Stimulated activated CD4-positive, alpha-beta T cell treated with anti-CD3 and anti-CD28 coated beads, Interleukin-1b, Interleukin-23, amount 100 ng/mL, for 4 hours (primary cell): ENCODE measurements at places on chromosomes 6 and 20.
A peak's percentile ranks its signal among the peaks of the same experiment; 100 is the strongest.

- no peak for DNase-seq
Observed at GRCh38 chr20:11957911-11958310, 40.2 kb downstream of the BTBD3 start.

DNA sequence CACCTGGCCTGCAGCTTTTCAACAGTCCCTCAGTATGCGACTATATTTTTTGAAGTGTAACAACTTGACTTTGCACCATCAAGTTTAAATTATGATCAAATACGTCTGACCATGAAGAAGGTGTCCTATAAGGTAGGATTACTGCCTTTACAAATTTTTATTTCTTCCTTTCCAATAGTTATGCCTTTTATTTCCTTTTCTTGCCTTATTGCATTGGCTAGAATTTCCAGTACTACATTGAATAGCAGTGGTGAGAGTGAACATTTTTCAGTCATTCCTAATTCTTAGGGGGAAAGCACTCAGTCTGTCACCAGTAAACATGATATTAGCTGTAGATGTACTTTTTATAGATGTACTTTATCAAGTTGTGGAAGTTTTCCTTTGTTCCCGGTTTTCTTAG is 81.4 kb downstream of the IRAK1BP1 start:
- DNase-seq: no peak

DNA sequence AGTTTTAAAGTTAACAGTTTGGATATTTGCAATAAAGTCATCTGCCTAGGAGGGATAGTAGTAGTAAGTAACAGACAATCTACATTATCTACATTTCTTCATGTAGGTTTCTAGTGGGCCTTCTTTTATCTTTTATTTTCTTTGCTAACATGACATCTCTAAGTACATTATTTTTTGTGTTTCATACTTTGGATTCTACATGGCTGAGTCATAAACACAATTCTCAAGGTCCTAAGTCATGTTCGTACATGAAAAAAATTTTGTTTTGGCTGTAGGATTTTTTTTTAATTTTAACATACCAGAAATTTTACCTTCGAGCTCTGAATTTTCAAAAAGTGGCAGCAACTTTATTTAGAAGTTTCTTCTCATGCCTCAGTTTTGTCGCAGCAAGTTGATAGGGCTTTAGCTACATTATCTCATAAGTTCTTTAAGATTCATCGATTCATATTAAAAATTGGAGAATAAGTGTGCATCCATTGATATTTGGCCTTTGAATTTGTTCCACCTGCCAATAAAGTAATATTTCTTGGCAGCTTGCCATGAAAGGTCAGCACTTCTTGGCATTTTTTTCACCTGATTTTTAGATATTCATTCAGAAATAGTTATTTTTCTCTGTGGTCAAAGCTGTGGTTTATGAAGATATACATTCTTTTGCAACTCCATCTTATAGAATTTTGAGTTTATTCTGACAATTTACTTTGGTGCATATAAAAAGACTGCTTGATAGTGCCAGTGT is 146.2 kb downstream of the GRIK2 start:
- DNase-seq: no peak

- DNase-seq: no peak
Observed at GRCh38 chr6:11278207-11278559, 45.7 kb upstream of the NEDD9 start.

GRCh38 chr6:134472046-134472445 is 154.1 kb upstream of the SGK1 start:
- no peak for DNase-seq

- DNase-seq: no peak
Observed at GRCh38 chr6:81831274-81831673, 78.8 kb upstream of the TENT5A start.

- no peak for DNase-seq
Observed at GRCh38 chr20:62891111-62891510, 29.5 kb upstream of the TCFL5 start.

DNA sequence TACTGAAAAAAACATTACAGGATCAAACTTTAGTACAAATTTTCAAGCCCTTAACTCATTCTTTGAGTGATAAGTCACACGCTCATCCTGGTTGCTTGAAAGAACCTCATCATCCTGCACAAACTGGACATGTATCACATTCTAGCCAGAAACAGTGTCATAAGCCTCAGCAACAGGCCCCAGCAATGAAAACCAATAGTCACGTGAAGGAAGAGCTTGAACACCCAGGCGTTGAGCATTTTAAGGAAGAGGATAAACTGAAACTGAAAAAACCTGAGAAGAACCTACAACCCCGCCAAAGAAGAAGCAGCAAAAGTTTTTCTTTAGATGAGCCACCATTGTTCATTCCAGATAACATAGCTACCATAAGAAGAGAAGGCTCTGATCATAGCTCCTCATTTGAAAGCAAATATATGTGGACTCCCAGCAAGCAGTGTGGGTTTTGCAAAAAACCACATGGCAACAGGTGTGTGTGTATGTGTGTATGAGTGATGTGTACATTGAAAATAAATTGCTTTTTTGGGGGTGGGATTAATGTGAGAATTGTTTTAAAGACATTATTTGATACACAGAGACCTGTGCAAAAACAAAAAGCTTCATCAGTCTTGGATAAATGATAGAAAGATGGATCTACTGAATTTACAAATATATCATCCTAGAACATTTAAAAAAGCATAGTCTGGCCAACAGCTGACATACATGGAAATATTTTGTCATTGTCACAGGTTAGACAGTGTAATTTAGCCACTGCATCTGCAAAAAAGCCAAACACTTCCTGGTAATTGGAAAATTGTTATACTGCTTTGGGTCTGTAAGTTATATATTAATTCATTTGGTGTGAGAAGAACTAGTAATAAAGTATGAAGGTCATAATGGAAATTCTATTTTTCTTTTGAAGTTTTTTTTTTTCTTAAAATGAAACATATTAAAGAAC is 50.1 kb downstream of the PHF3 start:
- no peak for DNase-seq

- DNase-seq: no peak
Observed at GRCh38 chr6:25670793-25671513, 18.9 kb downstream of the SCGN start.

GRCh38 chr20:20371083-20371482 is 3.2 kb downstream of the INSM1 start:
- no peak for DNase-seq

GRCh38 chr6:20467437-20467836 is 65.8 kb downstream of the E2F3 start:
- DNase-seq: no peak

GRCh38 chr6:148578489-148578814 is 168.4 kb upstream of the UST start:
- DNase-seq: no peak

- DNase-seq: no peak
Observed at GRCh38 chr6:52538901-52539354, 37.9 kb downstream of the TRAM2 start.

- no peak for DNase-seq
Observed at GRCh38 chr20:20293691-20294385, 74.1 kb upstream of the INSM1 start.

- no peak for DNase-seq
Observed at GRCh38 chr6:164142322-164142721, 727.8 kb downstream of the QKI start.

DNA sequence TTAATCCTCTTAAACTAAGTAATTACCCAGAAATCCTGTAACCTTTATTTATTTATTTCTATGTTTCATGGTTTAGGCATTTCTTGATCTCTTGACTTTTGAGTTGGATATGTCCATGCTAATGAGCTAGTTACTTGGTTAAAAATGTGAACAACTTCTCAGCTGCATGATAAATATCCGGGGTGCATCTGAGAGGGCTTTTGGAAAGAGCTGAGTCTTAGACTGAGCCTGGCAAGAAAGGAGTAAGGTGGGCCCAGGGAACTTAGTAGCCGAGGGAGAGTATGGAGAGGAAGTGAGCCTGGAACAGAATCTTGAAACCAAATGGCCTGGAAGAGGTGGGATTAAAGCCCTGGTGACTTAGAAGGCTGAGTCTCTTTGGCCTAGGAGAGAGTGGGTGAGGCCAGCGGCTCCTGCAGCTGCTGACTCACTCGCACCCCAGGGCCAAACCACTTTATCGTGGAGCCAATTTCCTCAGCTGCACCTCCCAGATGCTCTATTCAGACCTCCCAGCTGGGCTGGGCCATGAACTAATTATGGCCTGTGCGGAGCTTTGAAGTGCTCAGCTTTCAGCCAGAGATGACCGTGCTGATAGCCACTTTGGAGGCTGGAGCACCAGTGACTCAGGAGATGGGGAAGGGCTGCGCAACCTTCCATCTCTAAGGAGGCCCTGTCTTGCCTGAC is 19.1 kb downstream of the TGM3 start:
- no peak for DNase-seq

- peak; percentile 73 for DNase-seq
Observed at GRCh38 chr20:62808211-62808865, 3.7 kb downstream of the OGFR start.

GRCh38 chr6:24966381-24966780 is 30.6 kb upstream of the RIPOR2 start:
- no peak for DNase-seq

DNA sequence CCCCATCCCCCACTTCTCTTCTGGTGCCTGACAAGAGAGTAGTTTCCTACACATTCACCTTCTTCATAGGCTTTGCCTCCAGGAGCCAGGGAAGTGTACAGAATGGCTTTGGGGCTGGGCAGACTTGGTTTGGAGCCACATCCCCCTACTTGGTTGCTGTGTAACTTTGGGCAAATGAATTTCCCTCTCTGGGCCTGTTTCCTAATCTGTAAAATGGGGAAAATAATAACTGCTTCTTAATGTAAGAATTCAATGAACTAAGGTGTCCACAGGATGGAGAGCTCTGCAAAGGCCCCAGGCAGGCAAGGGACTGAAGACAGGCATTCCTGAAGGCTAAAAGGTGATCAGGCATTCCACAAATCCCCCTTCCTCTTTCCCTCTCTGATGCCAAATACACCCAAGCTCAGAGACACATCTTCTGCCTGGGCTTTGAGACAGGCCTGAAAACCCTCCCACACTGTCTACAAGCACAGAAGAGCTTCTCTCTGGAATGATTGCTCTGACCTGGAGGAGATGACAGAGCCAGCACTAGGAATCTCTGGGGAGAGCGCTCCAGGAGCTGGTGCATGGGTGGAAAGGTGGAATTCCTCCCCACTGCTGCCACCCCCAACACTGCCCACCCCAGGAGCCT is 6.9 kb upstream of the C20orf203 start:
- no peak for DNase-seq

DNA sequence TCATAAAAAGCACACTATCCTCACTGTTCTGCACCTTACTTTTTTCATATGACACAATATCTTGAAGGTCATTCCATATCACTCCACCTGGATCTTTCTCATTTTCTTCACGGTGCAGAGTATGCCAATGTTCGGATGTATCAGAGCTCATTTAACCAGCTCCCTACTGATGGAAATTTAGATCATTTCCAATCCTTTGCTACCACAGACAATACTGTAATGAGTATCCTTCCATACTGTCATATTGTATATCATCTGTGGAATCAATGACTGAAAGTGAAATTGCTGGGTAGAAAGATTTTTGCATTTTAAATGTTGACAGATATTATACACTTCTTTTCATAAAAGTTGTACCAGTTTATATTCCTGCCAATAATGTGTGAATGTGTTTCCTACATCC is 2.2 kb upstream of the RAB44 start:
- no peak for DNase-seq

DNA sequence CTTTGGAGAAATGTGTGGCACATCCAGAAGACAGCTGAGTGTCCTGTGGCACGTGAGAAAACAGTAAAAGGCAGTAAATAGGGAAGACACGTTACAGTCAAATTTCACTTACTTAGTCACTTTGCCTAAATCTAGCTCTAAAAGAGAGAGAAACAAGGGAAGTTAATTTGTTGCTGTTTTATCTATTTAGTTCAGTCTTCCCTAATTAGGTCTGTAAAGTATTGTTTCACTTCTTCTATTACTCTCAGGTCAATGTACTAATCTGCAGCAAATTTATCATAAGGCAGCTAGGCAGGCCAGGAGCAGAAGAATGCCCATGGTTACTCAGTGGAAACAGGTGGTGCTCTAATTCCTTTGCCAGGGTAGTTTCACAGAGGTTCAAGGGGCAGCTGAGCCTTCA is 124.3 kb upstream of the CNR1 start:
- no peak for DNase-seq

DNA sequence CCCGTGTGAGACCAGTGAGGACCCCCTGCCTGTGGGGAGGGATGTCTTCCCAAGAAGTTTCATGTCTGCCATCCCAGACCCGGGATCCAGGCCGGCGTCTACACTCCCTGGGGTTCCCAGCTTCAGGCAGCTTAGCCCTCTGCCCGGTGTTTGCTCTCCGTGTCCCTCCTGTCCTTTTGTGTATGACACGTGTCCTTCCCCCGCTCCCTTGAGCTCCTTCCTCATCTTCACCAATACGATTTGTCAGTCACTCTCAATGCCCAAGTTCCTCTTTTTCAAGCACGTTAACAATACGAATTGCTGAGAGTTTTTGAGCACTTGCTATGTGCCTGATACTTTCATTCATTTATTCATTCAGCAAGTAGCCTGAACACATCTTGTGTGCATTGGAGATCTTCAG is 115.6 kb upstream of the PTPN1 start:
- DNase-seq: no peak

DNA sequence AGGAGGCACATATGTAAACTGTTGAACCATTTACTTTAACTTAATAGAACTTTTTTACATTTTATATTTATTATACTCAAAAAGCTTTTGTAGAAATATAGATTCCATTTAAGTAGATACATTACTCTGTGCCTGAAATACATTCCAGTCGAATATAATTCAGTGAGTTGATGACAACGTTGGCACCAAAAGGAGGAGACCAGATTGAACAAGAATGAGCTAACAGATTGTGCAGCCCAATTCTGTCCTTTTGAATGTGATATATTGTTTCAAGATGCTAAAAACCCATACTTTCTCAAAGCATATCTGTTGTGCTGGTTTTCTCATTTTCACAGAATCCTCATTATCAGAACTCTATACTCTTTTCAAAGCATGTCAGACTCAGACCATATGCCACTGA is 147.4 kb upstream of the SIM1 start:
- no peak for DNase-seq

- no peak for DNase-seq
Observed at GRCh38 chr6:3542032-3542640, 85.3 kb upstream of the SLC22A23 start.

DNA sequence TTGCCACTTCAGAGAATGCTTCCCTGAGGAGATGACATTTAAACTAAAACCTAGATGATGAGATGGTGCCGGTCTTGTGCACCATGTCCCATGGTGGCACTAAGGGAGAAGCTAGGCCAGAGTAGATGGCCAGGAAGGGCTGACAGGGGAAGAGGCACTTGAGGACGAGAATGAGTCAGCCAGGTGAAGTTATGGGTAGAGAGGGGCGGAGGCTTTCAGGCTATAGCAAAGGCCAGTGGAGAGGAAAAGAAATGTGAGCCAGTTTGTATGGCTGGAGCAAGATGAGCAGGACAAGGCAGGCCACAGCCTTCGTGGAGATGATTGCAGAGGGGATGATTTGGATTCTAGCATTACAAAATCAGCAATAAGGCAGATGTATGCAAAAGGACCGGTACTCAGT is 44.7 kb upstream of the ADGRF4 start:
- DNase-seq: no peak

DNA sequence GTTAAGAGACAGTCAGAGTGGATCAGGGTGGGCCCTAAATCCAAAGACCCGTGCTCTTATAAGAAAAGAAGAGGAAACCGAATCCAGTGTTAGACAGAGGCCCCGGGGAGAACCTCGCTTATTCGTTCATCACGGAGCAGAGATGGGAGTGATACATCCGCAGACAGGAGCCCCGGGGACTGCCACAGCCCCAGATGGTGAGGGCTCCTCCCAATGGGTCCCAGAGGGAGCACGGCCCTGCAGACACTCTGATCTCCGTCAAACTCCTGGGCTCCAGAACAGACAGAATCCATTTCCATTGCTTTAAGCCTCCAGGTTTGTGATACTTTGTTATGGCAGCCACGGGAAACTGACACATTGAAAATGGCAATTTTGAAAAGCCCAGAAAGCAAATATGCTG is 47.0 kb downstream of the CDH4 start:
- no peak for DNase-seq
